ENCODE measurements at places on chromosomes 7 and 10.
A peak's percentile ranks its signal among the peaks of the same experiment; 100 is the strongest.

- DNase-seq = no peak
Observed at GRCh38 chr10:77391605-77392235, 245.9 kb downstream of the KCNMA1 start.

DNA sequence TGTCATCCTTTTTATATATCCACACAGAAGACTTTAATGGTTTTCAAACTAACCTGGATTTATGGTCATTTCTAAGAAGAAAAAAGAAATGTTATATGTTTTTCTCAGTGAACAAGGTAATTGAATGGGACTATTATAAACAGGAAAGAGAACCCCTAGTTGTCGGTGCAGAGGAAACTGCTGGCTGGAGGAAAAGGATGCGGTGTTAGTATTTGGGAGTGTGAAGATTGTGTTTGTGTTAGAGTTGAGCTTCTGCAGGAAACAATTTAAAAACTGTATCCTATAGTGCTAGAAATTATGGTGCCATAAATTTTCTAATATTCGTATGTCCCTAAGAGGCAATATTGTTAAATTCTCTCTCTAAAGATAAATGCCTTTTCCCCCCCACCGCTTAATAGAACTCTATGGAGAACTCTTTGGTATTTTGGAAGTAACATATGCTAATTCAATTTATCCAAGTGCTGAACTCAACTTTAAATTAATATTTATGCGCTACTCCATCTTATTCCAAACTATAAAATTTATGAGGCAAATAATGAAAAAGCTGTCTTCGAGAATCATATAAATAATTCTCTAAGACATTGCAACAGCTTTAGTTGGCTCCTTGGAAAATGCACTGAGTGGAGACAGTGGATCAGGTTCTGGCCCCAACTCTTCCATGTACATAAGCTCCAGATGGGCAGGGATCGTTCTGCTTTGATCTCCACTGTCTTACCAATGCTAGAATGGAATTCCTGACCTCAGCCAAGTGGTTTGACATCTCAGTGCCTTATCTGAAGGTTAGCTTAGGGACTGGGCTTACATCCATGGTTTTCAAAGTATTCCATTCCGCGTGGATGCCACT lies 5.6 kb downstream of the BZW2 start:
- DNase-seq = no peak

DNA sequence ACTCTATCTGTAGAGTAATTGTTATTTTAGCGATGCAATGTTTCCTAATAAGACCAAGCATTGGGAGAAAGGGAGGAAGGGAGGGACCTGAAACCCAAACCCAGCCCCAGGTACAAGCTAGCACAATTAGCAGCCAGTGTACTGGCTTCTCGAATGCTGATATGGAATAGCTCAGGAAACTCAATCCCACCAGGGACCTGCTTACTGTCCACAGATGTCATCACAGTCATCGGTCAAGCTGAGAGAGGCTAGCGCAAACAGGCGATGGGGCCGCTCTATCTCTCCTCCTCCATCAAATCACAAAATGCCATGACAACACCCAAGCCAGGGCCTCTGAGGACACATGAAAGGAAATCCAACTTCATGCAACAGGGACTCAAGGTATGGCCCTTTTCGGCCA lies 192.1 kb downstream of the KCNMA1 start:
- no peak for DNase-seq

- DNase-seq = peak; percentile 6
Observed at GRCh38 chr10:74586088-74586585, 240.3 kb upstream of the KAT6B start.

All from stimulated activated CD4-positive, alpha-beta T cell treated with anti-CD3 and anti-CD28 coated beads, Interleukin-15, amount 100 ng/mL, for 1 hour (primary cell).